ENCODE measurements at places on chromosomes 7 and 10.

GRCh38 chr7:80806663-80807062 is 112.2 kb downstream of the SEMA3C start:
- no peak for DNase-seq

DNA sequence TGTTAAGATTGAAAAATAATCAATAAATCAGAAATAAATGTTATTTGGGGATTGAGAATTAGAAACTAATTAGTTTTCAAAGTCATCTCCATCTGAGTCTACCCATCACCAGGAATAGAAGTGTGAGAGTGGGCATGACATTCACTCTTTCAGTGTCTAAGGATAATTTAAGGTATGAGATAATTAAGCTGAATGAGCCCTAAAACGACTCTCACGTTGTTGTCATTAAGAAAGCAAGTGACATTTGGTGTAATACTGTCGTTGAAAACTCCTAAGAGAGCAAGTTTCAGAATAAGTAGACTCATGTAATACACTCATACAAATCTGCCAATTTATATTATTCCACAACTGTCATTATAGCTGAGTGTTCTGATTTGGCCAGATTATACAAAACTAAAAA is 7.1 kb downstream of the AGMO start:
- DNase-seq: no peak

- no peak for DNase-seq
Measured at GRCh38 chr7:112206991-112207592, 597 bp downstream of the ZNF277 start.

DNA sequence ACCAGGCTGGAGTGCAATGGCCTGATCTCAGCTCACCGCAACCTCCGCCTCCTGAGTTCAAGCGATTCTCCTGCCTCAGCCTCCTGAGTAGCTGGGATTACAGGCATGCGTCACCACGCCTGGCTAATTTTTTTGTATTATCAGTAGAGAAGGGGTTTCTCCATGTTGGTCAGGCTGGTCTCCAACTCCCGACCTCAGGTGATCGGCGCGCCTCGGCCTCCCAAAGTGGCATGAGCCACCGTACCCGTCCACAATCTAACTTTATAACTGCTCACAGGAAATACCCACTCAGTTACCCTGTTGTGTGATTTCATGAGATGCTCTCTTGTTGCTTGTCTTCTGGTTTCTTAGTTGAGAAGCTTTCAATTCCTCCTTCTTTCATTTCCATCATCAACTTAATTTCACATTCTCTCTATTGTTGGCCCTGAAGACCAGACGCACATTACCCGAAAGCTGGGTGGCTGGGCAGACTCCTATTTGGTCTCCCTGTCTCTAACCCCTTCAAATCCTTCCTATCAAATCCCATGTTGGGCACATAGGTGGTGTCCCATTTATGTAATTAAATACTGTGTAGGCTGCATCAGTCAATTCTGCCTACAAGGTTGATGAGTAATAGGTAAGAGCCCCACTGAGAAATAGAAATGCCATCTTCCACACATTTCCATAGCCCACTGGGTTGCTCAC is 1.1 kb upstream of the GSTO2 start:
- DNase-seq: no peak

GRCh38 chr7:35869810-35870209 is 69.0 kb downstream of the SEPTIN7 start:
- DNase-seq: no peak

DNA sequence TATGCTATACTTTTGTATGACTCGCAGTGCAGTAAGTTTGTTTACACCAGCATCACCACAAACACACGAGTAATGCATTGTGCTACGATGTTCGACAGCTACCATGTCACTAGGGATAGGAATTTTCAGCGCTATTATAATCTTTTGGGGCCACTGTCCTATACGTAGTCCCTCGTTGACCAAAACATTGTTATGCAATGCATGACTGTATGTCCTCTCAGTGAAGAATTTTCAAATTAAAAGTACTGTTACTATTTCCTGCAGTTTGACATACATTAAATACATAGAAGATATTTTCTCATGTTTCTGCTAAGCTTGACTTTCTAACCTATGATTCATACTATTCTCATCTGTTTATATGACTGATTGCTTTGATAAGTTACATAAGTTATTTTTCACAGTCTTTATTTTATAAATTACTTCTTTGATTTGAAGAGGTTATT is 203.6 kb downstream of the VTI1A start:
- no peak for DNase-seq

GRCh38 chr10:129780901-129781795 is 182.9 kb downstream of the EBF3 start:
- DNase-seq: no peak

- DNase-seq: no peak
Measured at GRCh38 chr10:51905032-51905431, 205.6 kb upstream of the CSTF2T start.

- DNase-seq: no peak
Measured at GRCh38 chr10:112687647-112688046, 240.6 kb downstream of the VTI1A start.

DNA sequence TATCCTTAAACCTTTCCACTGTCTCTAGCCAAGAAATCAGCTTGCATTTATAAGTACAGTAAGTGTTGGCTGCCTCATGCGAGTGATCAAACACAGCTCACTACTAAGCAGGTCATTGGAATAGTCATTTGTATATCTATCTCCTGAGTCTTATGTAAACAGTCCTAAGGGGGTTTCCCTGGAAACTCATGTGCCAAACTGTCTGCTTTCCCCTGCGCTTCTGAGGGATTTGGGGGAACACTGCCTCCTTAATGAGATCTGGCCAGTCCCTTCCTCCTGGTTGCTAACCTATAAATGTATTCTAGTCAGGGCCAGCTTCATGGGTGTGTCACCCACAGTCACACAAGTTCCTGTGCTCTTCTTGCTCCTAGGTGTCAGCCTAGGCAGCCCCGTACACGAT is 133.1 kb downstream of the CD36 start:
- DNase-seq: no peak

GRCh38 chr7:99235925-99236324 is 28.0 kb upstream of the KPNA7 start:
- DNase-seq: no peak

DNA sequence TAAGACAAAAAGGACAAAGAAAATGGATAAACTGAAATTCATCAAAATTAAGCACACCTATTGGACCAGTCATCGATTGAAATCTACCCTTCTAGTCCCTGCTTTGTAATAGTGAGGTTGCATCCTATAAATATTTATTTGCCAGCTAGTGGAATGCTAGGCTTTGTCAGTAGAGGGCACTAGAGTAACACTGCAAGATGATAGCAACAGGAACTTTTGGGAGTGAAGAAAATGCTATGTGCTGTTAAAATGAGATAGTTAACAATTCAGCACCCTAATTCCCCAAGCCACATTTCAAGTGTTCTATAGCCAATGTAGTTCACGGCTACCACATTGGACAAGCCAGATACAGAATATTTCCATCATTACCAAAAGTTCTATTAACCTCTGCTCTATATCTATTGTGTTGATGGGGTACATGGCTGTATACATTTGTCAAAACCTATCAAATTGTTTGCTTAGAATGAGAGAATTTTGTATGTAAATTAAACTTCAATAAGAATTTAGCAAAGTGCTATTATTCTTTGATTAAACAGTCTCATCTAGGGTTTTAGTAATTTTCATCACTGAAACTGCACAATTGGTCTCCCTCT is 69.8 kb downstream of the LSMEM1 start:
- no peak for DNase-seq

DNA sequence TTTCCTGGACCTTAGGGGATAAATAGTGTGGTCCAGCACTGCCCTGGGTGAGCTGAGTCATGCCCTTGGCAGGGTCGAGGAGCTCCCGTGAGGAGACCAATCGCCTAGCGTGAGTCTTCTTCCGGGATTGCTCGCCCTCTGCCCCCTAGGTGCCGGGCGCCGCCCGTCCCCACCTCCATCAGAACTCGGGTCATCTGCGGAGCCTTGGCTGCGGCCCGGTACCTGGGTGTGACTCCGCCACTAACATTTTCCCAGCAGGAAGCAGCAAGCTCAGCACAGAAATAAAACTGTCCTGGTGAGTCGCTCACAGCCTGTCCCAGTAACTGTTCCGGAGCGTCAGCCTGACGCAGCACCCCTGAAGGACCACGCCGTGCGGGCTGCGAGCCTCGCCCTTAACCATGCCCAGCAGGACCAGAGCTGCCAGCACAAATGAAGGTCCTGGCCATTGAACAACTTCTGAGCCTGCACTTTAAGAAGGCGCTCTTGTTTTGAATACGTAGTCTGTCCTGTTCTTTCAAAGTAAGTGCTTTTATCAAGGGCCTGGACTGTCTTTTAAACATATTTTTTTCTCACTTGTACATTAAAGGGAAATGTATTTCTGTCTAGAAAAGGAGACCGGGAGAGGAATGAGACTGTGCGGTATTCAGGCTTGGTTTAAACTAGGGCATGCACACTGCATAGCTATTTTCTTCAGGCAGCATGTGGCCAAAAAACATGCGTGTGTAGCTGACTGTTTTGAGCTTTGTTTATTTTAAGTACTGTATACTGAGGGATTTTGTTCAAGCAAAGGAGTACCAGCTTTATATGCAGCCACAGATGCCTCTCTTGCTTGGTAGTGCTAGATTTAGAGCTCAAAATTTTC is 136.7 kb downstream of the HECW1 start:
- DNase-seq: no peak

DNA sequence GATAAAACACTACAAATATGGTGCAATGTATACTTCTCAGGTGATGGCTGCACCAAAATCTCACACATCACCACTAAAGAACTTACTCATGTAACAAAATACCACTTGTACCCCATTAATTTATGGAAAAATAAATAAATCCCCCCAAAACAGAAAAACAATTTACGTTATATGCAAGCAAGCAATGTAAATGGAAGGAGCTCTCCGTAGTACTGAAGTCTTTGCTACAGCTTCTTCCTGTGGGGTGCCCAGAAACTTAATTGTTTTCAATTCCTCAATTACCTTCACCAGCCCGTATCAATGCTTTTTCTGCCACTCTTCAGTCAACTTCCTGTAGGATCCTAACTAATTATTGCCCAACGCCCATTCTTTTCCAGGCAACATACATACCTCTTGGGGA is 138.1 kb downstream of the RELN start:
- DNase-seq: no peak

- no peak for DNase-seq
Measured at GRCh38 chr10:20105931-20106330, 289.7 kb downstream of the PLXDC2 start.

GRCh38 chr7:13420726-13421125 is 568.7 kb downstream of the ETV1 start:
- no peak for DNase-seq

GRCh38 chr10:44326474-44327030 is 58.3 kb downstream of the CXCL12 start:
- no peak for DNase-seq

- peak; percentile 64 for DNase-seq
Measured at GRCh38 chr7:50304129-50304910, at the start of gene IKZF1. Gene IKZF1, plus strand, starts transcription at chr7:50304716. Its CDS starts 14,346 bp downstream, at chr7:50319062.

DNA sequence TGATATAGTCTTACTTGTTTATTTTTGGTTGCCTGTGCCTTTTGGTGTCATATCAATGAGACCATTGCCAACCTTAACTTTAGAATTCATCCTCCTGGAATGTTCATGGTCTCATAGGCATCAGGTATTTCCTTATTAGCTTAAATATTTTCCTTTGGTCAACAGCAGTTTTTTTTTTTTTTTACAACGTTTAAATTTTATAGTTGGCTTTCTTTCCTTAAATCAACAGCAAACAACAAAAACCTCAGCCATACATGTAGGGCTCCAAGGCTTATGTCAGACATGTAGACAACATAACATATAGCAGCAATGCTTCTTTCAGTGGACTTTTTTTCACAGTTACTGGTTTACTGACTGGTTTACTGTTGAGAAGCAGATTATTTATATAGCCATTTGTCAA is 22.7 kb downstream of the ENTPD7 start:
- DNase-seq: no peak

DNA sequence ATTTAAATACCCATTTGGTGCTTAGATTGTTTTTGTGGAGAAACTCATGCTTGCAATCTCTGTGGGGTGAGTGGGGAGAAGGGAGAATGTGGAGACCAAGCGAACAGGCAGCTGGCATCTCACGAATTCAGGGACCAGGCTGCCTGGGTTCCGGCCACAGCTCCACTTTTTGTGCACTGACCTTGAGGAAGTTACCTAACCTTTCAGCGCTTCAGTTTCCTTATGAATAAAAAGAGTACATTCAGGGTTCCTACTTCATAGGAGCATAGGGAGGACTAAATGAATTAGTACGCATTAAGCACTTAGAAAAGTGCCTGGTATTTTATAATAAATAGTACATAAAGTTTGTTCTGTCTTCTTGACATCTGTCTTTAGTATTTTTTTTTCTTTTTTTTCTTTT is 72.5 kb downstream of the PRTFDC1 start:
- no peak for DNase-seq

DNA sequence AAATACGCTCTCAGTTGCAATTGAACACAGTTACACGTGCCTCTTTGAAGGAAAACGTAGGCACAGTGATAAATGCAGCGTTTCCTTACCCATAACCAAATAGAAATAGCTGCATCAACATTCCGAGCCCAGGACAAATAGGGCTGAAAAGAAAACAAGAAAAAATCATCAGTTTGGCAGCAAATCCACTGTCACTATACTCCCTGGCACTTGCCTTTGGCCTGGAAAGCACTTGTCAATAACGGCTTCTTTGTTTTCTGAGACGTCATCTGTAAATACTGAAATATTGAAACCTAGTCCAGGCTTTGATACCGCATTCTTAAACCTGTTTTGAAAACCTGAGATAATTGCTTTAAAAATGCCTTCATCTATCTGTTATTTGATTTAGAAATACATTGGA is 167.2 kb upstream of the AKR1E2 start:
- no peak for DNase-seq

DNA sequence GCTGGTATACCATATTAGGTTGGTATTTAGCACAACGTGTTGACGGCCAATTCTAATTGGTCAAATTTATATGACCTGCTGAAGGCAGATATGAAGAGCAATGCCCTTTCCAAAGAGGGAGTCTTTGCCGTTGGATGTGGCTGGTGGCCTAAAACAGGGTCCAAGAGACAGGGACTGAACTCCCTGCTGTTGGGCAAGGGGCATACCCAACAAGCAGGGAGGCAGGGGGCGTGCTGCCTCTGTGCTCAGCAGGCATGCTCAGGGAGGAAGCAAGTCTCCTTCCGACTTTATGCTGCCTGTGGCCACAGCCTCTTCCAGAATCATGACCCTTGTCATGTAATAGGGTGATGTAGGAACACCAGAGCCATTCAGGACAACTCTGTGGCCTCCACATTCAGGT is 167.7 kb upstream of the NPVF start:
- no peak for DNase-seq

GRCh38 chr7:138303230-138304070 is 156.6 kb upstream of the TRIM24 start:
- DNase-seq: no peak

DNA sequence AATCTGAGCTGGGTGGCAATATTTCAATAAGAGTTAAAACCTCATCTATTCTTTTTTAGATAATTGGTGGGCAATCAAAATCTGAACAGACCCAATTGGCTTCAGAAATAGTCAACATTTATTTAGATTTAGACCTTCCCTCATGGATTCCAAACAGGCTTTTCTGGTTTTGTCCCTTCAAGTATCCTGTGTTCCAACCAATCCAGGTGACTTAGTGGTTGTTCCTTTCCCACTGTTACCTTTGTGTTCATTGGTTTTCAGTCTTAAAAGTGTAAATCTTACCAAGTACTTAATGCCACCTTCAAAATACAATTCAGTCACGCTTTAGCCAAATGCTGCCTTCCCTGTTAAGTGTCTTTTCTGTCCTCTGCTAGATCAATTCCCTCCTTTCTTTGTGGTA is 85.9 kb downstream of the AHR start:
- DNase-seq: no peak

Measured in stimulated activated CD8-positive, alpha-beta memory T cell treated with anti-CD3 and anti-CD28 coated beads, Interleukin-7, amount 100 ng/mL, for 4 hours (primary cell).